IPS DF 19.7 (cell line): ENCODE measurements at places on chromosomes 7 and 10.

- no peak for DNase-seq
Observed at GRCh38 chr10:22252801-22253579, 35.2 kb upstream of the EBLN1 start.

DNA sequence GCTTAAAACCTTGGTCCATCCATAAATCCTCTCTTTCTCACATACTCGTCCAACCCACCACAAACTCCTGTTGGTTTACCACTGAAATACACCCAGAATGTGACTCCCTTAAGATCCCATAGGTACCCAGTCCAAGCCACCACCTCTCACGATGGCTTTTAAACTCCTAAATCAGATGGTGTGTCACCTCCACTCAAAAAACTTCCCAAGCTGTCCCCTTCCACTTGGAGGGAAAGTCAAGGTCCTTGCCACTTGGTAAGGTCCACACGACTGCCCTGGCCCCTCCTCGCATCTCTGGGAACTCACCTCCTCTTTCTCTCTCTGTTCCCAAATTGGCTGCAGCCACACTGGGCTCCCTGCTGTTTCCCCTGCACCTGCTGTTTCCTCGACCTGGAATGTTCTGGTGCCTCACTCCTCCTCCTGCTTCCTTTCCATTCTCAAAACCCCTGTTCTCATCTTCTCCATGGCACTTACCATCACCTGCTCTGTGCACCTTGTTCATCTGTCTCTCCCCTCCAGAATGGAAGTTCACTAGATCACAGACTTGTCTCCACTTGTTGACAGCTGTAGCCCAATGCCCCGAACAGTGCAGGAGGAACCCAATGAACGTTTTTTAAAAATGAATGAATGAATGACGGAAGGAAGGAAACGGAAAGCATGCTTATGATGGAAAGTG lies 23.0 kb downstream of the ZFAND2A start:
- no peak for DNase-seq

DNA sequence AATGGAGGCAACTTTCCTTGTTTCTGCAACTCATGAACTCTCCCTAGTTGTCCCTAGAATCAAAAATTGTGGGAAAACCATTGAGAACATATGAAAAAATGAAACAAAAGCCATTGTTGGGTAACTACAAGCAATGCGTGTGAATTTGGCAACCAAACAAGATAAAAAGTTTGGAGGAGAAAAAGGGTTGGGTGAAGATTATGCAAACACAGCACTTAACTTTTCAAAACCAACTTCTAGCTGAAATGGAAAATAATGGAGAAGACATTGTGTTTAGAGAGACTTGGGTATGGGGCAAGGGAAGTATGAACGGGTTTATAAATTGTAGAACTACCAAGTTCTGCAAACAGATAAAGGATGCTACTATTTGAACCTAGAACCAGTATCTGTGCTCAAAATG lies 89.0 kb upstream of the SVIL start:
- no peak for DNase-seq

- DNase-seq: no peak
Observed at GRCh38 chr10:64346389-64346788, 825.2 kb downstream of the REEP3 start.

DNA sequence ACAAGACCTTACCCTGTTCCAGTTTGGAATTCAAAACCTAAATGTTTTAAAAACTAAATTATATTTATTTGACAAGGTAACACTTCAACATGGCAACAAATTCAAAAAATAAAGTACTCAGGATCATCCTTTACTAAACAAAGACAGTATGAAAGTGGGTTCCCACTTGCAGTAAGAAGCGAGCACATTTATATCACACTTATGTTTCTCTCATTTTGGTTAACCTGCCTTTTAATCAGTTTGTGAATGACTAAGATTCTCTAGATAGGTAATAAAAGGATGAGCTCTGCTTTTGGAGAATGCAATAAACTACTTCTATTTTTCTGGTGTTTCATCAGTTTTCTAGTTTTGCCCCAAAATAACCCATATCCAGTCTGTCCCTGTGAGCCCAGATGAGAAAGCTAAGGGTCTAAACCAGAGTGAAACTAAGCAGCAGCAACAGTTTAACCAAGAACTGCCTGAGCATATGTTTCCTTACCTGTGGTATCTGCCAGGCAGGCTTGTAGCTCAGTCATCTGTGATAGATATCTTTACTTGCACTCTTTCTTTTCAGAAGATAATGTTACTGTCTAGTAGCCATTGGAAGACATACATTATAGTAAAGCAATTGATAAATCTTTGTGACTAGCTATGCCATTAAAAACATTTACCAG lies 64.1 kb downstream of the ABLIM1 start:
- DNase-seq: no peak

- no peak for DNase-seq
Observed at GRCh38 chr7:151807846-151808245, 69.1 kb downstream of the PRKAG2 start.

DNA sequence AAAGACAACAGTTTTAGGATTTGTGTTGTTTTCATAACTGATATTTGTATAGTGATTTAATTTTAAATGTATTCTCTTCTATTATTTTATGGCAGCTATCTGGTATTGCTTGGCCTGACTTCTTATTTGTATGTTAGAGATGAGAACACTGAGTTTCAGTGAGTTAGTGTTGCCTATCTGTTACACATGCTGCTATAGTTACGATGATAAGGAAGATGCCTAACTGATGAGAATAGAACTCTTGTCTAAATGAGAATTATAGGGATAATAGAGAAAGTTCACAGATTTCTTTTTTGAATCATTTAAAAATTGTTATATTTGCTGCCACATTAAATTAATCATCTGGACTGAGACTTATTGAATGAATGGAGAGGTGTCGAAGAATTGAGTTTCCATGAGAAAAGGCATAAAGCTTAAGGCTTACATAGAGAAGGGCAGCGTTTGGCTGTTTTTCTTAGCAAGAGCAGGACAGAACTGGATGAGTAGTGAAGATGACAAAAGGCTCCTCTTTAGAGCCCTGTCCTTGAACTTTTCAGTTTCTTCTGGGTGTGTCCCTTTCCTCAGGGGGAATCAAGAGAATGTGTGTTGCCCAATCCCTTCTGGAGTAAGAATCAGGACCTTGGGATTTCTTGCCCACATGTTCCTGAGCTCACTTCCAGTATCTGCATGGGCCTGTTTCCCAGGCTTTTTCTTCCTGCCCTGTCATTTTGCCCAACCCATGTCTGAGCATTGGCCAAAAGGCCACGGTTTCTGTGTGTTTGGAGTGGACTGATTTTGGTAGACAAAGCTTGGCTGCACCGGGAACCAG lies 195.6 kb upstream of the CSTF2T start:
- DNase-seq: no peak

- no peak for DNase-seq
Observed at GRCh38 chr10:101012525-101013364, 13.1 kb downstream of the LZTS2 start.

DNA sequence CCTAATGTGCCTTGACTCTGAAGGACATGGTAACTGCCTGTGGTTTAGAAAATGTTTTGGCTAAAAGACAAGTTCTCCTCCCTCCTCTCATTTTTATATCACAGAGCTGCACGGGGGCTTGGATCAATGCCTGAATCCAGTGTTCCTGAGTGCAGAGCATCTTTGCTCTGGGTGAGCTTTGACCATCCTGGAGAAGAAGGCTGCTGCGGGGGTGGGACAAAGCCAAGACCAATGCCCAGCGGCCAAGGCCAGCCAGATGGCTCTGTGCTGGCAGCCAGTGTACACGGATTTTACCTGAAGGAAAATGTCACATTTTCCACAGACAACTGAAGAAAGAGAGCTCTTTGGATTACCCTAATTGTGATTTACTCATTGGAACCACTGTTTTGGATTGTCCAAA lies 102.0 kb upstream of the TARP start:
- DNase-seq: no peak

GRCh38 chr7:3748389-3748788 lies 447.3 kb downstream of the SDK1 start:
- no peak for DNase-seq

- no peak for DNase-seq
Observed at GRCh38 chr7:150968734-150969372, 9.3 kb downstream of the KCNH2 start.

DNA sequence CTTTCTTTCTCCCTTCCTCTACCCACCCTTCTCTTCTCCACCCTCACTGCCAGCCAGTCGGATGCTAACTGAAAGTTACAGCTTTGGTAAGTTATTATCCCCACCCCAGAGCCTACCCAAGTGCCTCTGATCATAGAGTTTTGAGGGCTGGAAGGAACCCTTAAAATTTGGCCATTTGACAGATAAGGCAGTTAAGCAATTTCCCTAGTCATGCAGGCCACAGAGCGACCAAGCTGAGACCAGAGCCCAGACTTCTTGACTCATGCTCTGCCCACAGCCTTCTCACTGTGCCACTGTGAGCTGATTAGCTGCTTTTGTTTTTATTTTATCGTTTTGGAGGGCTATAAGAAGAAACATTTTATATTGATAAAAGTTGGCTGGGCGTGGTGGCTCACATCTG lies 17.2 kb downstream of the SAP25 start:
- no peak for DNase-seq

DNA sequence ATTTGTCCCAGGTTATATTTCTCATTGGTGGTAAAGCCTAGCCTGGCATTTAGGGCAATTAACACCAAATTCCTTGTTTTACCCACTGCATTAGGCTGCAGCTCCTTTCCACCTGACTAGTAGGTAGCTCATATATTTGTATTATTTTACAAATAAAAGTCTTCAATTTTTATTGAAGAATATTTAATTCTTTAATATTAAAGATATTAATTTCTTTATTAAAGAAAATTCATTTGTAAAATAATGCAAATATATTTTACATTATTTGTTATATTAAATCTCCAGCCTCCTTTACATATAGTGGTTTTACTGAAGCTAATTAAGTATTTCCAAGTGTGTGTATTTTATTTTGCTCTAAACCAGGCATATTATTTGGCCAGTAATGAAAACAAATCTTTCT lies 361.2 kb downstream of the GPR158 start:
- no peak for DNase-seq
